ENCODE measurements at places on chromosomes 4 and X.

GRCh38 chr4:188341428-188341827 is 202.2 kb downstream of the TRIML1 start:
- DNase-seq = no peak

GRCh38 chrX:119690921-119691716 is 1.8 kb downstream of the SEPTIN6 start:
- peak; percentile 25 for DNase-seq

- DNase-seq = no peak
Observed at GRCh38 chr4:19557161-19557560, 694.5 kb upstream of the SLIT2 start.

GRCh38 chr4:13285336-13285735 is 198.8 kb downstream of the RAB28 start:
- no peak for DNase-seq

- DNase-seq = no peak
Observed at GRCh38 chr4:138409670-138410069, 167.5 kb upstream of the SLC7A11 start.

DNA sequence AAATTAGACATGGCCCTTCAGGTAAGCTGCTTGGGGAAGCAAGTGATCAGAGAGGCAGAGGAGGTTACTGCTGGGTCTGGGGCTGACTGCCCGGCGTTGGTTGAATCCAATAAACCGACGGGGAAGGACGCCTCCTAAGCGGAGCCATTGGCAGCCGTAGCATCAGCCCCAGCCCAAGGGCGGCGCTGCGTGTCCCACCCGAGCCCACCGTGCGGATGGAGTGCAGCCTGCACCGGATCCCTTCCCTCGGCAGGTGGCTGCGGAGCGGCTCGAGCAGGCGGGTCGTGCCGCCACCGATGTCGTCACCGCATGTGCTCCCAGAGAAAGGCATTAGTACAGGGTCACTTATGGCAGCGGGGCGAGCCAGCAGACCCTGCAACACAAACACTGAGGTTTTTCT is 82.1 kb downstream of the ALPK1 start:
- DNase-seq = no peak

DNA sequence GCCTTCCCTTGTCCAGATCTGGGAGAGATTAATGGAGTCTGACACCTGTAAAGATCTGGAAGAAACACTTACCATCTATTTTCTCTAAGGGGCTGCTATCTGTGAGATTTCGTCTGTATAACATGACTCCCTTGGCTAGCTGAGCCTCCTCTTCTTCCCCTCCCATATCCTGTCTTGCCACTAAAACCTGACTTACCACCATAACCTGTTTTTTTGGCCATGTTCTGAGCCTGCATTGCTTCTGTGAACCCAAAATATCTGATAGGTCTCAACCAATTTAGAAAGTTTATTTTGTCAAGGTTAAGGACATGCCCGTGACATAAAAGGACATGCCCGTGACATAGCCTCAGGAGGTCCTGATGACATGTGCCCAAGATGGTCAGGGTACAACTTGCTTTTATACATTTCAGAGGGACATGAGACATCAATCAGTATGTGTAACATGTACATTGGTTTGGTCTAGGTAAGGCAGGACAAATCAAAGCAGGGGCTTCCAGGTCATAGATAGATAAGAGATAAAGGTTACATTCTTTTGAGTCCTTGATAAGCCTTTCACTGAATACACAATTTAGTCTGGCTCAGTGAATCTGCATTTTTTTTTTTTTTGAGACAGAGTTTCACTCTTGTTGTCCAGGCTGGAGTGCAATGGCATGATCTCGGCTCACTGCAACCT is 11.4 kb downstream of the MGST2 start:
- no peak for DNase-seq

DNA sequence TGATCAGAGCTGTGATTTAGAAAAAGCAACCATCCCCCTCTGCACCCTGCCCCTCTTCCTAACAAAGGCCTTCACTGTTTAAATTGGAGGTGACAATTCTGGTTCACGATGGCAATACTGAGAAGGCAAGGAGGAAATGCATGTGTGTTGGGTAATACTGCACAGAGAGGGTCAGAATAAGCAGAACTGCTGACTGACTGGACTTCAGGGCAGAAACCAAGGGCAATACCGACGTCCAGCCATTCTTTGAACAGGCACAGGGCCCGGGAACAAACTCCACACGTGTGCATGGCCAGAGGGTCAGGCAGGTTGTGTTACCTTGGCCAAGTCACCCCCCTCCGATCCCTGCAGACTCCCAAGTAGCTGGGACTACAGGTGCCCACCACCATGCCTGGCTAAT is 6.0 kb downstream of the ACSL1 start:
- no peak for DNase-seq

DNA sequence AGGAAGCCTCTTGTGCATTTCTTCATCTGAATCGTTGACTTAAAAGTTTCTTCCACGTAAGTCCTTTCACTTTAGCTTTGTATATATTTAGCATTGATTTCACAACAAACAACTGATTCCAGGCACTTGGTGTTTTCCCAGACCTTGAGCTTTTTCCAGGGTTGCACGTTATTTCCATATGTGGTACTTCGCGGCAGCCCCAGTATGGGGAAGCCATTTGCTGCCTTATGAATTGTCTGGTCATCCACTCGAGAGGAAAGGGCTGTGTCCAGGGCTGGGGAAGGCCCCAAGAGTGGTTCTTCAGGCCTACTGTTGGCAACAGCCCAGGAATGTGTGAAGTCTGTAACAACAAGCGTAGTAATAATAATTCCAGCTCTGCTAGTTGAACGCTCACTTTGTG is 2.8 kb upstream of the TLR8 start:
- peak; percentile 2 for DNase-seq

GRCh38 chr4:57187246-57187645 is 77.1 kb upstream of the IGFBP7 start:
- no peak for DNase-seq

- no peak for DNase-seq
Observed at GRCh38 chr4:17218786-17219185, 293.1 kb downstream of the QDPR start.

GRCh38 chrX:19753368-19753767 is 134.0 kb downstream of the SH3KBP1 start:
- DNase-seq = no peak

DNA sequence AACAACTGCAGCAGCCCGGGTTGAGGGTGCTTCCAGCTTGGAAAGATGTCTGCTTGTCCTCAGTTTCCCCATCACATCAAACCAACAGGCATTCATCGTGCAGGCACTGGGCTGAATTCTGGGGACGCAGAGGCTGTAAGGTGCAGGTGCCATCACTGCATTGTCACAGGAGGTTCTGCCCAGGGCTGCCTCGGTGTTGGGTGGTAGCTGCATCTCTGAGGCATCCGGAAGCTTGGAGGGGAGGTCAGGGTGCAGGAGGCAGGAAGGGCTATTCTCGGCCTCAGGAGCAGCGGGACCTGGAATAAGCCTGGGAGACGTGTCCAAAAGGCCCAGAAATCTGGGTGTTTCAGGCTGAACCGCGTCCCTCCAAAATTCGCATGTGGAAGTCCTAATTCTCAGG is 134.6 kb downstream of the HMX1 start:
- no peak for DNase-seq

DNA sequence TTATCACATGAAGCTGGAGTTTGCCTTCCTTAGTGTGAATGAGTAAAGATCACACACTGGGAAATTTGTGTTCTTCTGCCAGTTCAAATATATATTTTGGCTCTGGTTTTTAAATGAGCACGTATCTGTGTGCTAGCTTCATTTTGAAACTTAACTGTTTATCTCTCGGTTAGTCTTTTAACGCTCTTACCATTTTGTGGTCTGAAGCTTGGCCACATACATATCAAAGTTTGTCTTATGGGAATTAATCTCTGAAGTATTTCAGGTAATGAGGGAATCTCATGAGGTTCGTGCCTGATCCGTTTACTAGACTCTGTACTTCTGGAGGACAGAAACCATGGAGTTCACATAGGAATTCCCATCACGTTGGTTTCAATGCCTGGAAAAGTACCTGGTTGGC is 13.8 kb downstream of the ATP10D start:
- DNase-seq = no peak

DNA sequence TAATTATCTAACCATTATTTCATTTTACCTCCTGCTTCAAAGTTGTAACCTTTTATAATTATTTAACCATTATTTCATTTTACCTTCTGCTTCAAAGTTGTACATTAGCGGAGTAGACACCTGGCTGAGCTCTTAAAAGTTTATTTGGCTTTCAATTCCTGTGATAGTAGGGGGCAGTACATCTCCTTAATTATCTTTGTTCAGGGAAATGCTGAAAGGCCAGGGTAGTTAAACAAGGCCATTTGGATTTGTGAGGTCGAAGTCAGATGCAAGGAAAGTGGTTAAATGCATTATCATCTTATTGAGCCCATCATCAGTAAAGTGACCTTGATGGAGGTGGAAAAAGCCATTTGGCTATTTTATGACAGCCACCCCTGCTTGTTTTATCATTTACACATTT is 210.6 kb downstream of the TENM3 start:
- DNase-seq = no peak

DNA sequence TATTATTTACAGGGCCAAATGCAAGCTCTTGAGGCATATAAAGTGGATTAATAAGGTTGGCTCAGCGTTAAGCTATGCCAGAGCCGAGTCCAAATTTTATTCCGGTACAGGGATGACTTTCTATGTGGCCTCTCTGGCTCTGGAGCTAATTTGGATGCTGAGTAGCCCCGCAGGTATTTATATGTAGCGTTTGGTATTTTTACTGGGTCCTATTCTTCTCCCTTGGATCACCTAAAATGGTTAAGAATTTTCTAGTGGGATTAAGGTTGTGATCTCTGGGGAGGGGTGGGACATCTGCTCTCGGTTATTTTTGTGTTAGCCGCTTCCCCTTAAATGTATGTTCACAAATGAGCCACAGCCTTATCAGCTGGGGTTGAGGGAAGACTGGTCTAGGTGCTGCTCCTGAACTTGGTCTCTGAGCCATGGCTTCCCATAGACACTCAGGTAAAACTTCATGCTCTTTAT is 49.4 kb downstream of the FHL1 start:
- DNase-seq = no peak

- no peak for DNase-seq
Observed at GRCh38 chr4:139956507-139957017, 197.4 kb downstream of the MAML3 start.

- no peak for DNase-seq
Observed at GRCh38 chrX:8755813-8756212, 23.9 kb upstream of the ANOS1 start.

DNA sequence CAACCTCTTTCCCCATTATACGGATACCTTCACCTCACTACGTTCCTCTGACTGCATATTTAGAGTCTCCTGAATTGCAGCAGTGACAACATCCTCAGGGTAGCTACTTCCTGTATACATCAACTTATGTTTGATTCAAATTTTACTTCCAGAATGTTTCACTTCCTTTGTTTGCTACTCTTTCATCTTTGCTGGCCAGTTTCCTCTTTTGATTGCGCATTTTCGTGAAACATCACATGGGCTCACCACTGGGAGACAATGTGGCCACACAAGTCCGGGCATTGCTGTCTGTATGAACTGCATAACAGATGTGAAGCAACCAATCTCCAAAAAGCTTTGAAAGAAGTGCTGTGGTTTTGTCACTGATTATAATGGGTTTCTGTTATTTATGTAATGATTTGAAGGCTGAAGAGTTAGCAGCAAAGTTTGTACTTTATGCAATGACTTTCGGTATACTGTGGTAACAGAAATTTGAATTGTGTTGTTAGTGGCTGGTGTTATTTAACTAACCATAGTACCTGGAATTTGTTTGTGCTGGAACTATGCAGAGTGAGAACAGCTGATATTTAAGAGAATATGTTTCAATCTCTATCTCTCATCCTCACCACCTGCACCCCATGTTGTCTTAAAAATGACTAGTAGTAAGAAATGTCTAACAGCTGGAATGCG is 7.4 kb downstream of the SNCA start:
- DNase-seq = no peak

GRCh38 chr4:33296876-33297455 is 2576.8 kb downstream of the PCDH7 start:
- no peak for DNase-seq

- no peak for DNase-seq
Observed at GRCh38 chrX:26470941-26471340, 255.0 kb downstream of the MAGEB5 start.

DNA sequence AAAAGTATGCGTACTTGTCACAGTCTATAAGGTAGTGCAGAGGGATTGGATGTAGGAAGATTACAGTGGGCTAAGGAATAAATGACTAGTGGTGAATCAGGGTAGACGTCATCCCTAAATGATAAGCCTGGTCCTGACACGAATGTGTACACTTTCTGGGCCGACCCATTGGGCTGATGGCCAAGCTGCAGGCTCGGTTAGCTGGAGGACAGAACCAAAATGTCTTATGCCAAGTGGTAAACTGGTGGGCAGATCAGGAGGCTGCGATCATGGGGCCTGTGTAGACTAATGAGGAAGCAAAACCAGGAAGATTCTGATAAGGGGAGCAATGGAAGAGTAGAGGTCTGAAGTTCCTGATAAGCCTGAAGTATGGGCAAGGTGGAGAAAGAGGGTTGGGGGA is 272.8 kb upstream of the GATB start:
- no peak for DNase-seq

- DNase-seq = no peak
Observed at GRCh38 chr4:26131711-26132110, 189.1 kb upstream of the RBPJ start.

- DNase-seq = peak; percentile 33
Observed at GRCh38 chr4:144174401-144175067, 34.0 kb upstream of the GYPA start.

DNA sequence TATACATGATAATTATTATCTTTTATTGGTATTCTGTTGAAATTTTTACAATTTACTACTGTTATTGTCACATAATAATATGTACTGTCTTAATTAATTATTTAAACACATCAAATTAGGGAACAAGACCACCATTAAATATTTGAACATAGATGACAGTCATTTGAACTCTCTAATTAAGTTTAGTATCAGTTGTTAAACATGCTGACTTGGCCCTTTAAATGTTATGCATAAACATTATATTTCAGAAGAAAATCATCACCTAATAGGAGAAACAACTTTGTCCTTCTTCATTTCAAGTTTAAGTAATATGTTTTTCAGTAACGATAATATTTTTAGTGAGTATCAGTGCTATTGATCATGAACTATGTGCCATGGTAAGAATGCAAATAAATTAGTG is 623.5 kb upstream of the GNPDA2 start:
- no peak for DNase-seq

GRCh38 chrX:10381193-10381592 is 224.4 kb downstream of the CLCN4 start:
- DNase-seq = no peak

DNA sequence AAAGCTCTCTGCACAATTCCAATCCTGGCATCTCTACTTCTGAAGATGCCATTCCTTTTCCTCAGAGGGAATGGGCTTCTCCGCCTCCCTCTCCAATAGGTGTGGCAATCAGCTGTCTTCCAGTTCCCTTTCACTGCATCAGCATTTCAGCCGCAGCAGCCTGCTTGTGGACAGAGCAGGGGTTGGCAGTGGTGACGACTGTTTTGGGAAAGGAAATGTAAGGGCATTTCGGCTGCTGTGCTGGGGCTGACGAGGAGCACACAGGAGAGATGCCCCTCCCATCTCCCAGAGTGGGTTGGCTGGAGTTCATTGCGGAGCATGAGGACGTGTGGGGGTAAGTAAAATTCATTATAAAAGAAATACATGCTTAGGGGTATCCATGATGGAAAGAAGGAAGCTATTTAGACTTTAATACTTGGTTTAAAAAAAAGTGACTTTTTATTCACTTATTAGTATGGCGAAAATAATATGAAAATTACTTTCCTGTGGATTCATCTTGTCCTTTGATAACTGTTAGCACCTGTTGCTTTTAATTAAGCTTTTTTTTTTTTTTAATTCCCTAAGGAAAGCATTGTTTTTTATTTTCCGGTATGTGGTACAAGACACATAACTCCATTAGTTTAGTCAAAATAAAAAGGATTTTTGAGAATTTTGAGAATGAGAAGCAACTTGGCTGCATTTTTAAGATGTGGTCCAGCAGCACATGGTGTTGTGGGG is at the start of gene LIMCH1:
Gene LIMCH1 (plus strand): TSS at position 141 of the 717 bp plus-strand sequence. CDS start 67,839 bp downstream, outside the sequence.
- no peak for DNase-seq

Data from large intestine (tissue), 12 donors.